ENCODE measurements at places on chromosomes 12 and 14. TPM values are rescaled to one million over a fixed set of nuclear protein-coding genes. Genes with fewer than 3 reads are reported as not detected.
A peak's percentile ranks its signal among the peaks of the same experiment; 100 is the strongest.

GRCh38 chr12:39380090-39380489 is 62.8 kb downstream of the KIF21A start:
- DNase-seq = no peak

- no peak for DNase-seq
Measured at GRCh38 chr14:54502602-54503001, 7.1 kb upstream of the CGRRF1 start.

DNA sequence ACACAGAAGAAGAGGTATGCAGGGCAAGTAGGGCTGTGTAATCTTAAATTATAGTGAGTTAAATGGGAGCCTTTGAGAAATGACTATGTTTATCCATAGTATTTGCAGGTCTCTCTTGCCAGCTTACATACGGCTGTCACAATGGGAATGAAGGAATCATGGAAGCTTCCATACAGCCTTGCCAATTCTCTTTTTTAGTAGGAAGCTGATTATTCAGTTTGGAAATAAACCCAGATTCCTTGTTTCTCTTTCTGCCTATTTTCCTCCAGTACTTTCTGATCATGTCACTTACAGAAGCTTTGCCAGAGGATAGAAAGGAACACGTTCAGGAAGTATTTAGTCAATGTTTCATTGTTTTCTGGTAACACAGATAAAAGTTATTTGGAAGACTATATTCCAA is 217.4 kb upstream of the DIO2 start:
- peak; percentile 10 for DNase-seq

DNA sequence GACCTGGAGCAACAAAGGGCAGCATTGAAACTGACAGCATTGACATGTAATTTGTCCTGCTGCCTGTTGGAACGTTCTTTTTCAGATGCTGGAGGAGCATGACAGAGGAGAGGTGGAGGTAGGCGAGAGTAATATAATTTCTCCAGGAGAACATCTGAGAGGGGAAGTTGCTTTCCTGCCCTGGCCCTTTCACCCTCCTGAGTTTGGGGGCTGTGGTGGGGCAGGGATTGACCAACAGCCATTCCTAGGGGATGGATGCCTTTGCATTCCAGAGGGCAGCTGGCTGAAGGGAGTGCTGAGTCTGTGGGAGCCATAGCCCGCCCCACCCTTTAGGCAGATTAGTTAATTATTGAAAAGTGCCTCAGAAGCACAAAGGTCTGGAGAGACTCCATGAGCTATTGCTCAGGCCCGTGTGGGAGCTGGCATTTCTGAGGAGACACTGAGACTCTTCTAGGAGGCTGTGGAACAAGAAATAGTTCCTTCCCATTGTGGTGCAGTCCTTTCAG is 73.5 kb downstream of the ARF6 start:
- no peak for DNase-seq

GRCh38 chr14:101761881-101762529 is 496 bp downstream of the PPP2R5C start:
- no peak for DNase-seq

DNA sequence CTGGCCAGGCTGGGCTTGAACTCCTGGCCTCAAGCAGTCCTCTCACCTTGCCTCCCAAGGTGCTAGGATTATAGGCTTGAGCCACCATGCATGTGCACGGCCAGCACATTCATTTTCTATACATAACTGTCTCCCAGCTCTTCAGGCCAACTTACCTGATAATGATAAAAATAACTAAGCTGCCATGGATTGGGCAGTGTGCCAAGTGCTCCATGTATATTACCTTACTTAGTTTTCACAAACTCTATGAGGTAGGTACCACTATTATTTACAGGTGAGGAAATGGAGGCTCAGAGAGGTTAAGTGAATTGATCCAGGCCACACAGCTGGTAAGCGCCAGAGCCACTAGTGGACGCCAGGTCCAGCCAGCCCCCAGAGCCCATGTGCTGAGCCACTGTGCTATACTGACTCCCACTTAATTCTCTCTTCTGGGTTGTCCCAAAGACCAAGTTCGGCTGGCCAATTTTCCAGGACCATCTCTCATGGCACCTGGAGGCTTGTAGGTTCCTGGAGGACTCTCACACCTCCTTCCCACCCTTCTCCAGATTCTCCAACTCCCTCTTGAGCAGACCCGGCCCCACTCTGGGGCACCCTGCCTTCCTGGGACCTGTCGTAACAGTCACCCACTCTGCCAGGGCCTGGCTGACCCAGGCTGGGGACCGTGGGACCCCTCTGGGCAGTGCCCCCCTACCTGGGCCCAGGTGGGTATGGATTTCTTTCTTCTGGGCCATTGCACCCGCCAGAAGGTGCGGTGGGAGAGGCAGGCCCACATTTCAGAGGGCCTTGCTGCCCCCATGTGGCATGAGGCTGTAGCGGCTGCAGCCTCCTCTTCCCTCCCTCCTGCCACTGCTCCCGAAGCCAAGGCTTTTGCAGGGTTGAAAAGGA is 30.2 kb upstream of the CIPC start:
- DNase-seq = peak; percentile 61

DNA sequence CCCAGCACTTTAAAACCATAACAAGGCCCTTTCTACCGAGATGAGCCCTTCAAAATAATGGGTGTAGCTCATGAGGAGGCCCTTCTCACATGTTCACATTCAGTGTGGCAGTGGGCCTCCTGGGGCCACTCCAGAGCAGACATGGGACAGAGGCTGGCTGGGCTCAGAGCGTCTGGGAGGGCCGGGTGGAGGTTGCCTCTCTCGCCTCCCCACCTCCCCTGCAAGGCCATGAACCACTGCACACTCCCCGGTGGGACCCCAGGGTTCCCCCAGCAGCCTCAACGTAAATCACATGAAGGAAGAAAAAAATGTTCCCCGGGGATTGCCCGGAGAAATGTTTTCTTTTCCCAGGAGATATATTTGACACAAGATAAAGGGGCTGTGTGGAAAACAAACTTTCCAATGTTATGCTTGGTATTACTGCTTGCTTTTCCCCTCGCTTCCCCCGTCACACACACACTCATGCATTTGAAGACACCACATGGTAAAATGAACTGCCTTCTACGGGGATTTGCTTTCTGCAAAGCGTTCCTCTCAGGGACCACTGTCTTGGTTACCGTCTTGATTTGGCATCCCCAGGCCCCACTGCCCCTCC is 190.7 kb upstream of the CCND2 start:
- DNase-seq = no peak

- peak; percentile 5 for DNase-seq
Measured at GRCh38 chr12:69657376-69658137, 41.5 kb downstream of the BEST3 start.

GRCh38 chr14:75522224-75522982 is at the start of gene BATF:
BATF (plus strand) TSS chr14:75522469; CDS start chr14:75522683, 214 bp downstream.
- DNase-seq = no peak

DNA sequence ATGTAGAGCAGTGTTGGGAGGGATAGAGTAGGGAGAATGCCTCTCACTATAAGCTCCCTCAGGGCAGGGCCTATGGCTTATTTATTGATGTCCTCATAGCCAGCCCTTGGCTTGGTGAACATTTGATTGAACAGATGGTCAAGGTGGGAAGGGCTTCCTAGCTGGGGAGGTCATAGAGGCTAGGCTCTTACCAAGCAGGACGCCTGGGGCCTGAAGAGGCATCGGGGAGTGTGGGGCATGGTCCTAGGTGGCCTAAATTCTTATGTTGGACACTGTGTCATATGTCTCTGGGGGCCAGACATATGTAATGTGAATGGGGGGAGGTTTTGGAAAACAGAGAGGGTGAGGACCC is 17.9 kb upstream of the KRT86 start:
- no peak for DNase-seq

GRCh38 chr14:105196265-105196960 is 15.3 kb upstream of the NUDT14 start:
- no peak for DNase-seq

GRCh38 chr14:93861836-93862235 is 65.3 kb upstream of the FAM181A start:
- DNase-seq = no peak

DNA sequence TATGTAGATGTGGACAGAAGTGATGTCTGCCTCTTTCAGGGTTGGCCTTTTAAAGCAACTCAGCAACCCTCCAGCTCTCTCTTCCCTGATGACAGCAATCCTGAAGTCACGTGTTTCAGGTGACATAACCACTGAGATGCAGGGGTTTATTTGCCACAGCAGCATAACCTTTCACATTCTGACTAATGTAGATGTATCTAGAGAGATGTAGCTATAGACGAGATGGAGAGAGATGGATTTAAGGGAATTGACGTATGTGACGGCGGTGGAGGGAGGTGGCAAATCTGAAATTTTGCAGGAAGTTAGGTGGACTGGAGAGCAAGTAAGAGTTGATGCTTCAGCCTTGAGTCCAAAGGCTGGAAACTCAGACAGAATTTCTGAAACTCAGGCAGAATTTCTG is 126.0 kb downstream of the ZFP36L1 start:
- DNase-seq = no peak

GRCh38 chr14:31877255-31877798 is 199.8 kb upstream of the ARHGAP5 start:
- DNase-seq = peak; percentile 75

DNA sequence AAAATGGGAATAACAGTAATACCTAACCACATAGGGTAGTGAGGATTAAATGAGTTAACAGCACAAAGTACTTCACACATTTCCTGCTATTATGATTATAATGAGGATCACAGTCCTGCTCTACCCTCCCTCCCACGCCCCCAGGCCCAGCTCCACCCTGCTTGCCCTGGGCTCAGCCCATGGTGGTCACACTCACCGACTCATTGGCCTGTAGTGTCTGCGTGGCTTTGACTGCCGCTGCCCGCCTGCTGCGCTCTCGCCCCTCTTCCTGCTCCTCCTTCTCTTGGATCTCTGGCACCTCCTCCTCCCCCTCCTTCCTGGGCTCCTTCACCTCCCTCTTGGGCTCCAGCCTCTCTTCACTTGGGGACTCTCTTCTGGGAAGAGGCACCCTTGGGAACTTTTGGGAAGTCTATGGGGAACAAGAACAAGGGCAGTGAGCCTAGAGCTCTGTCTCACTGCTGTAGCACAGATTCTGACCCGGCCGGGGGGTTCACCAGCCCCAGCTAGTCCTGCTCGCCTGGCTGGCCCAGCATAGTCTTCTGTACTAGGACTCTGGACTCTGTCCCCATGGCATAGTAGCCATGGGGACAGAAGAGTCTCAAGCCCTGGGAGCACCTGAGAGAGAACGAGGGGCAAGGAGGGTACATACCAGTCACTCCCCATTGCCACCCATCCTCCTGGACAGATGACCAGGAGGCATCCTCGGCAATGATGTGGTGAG is 7.1 kb upstream of the PNMA1 start:
- DNase-seq = no peak

DNA sequence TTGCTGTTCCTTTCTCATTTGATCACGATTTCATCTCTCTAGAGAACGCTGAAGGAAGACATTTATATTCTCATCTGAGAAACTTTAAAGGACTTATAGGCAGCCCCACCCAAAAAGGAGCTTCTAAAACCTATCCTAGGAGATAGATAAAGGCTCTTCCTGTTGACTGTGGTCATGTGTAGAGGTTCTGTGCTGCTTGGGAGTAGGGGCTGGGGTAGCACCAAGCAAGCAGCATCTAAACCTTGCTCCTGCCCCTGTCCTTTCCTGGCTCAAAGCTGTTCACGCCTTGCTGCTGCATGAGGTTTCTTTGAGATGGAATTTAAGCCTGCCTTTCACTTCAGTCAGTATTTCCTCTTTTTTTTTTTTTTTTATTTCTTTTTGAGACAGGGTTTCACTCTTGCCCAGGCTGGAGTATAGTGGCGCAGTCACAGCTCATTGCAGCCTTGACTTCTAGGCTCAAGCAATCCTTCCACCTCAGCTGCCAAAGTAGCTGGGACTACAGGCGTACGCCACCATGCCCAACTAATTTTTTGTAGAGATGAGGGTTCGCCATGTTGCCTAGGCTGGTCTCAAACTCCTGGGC is 41.4 kb downstream of the RAB35 start:
- DNase-seq = no peak

- DNase-seq = no peak
Measured at GRCh38 chr12:1702713-1703112, 11.8 kb downstream of the ADIPOR2 start.

GRCh38 chr12:805022-805632 is 52.7 kb downstream of the WNK1 start:
- DNase-seq = no peak

DNA sequence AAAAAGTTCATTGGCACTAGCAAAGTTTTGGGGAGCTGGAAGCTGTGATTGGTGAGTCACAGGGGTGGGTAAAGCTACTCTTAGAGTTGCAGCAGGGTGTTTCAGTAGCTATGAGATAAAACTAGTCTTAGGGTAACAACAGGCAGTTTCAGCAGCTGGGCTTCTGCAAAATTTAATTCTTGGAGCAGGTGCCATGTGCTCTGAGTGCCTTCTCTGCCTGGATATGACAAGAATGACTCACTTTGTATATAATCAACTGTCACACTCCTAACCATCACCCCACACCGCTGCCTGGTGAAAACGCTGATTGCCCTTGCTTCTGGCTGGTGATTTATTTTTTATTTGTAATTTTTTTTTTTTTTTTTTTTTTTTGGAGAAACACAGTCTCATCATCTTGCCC is 10.5 kb upstream of the PLBD2 start:
- DNase-seq = no peak

- no peak for DNase-seq
Measured at GRCh38 chr12:202081-202731, 11.8 kb downstream of the SLC6A12 start.

DNA sequence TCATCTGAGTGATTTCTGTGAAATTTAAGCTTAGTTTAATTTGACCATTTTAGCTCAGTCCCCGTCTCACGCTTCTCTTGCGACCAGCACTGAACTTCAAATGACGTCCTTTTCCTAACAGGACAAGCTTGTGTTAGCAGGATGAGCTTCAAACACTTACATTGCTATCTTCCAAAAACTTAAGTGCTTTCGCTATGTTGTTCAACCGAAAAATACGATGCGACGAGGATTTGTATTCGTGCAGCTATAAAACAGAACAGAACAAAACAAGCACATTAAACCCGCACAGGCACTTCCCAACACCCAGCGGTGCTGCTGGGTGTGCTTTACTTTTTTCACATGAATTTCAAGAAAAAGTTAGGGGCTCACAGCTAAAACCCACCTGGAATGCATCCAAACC is 64.2 kb upstream of the DICER1 start:
- peak; percentile 31 for DNase-seq

GRCh38 chr12:119182701-119183493 is 4.2 kb downstream of the HSPB8 start:
- no peak for DNase-seq

The INHBC gene
- not detected for polyA plus RNA-seq

The KLRB1 gene
- polyA plus RNA-seq = 0.89 TPM

The PRPF40B gene
- 12.6 TPM for polyA plus RNA-seq

The GDF3 gene
- not detected for polyA plus RNA-seq

The PLEKHG7 gene
- polyA plus RNA-seq = 0.33 TPM

The C1S gene
- 57.3 TPM for polyA plus RNA-seq

The ACSM4 gene
- polyA plus RNA-seq = 0.11 TPM

The KLRC1 gene
- polyA plus RNA-seq = 1.1 TPM

The AMN gene
- not detected for polyA plus RNA-seq

The KLRC3 gene
- polyA plus RNA-seq = 0.26 TPM

The RTL1 gene
- polyA plus RNA-seq = 22.7 TPM

The DACT1 gene
- not detected for polyA plus RNA-seq

The GPRC5A gene
- 8.5 TPM for polyA plus RNA-seq

The MIP gene
- not detected for polyA plus RNA-seq

The PLCZ1 gene
- polyA plus RNA-seq = not detected
